ENCODE measurements at places on chromosomes 4 and X.
A peak's percentile ranks its signal among the peaks of the same experiment; 100 is the strongest.

DNA sequence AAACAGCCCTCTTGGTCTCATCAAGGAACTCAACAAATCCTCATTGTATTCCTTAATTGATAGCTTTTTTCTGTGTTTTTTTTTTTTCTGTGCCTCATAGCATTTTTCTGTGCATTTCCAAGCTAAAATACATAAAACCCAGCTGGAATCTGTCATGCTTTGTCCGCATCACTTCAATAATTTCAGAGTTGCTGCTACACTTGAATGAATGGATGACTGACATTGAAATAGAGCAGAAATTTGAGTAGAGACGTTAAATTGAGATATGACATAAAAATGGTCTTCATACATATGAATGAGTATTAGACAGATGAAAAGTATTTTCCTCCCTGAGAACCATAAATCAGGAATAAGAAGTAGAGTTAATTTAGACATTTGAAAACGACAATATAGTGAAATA is 593.2 kb downstream of the TMA16 start:
- no peak for DNase-seq

DNA sequence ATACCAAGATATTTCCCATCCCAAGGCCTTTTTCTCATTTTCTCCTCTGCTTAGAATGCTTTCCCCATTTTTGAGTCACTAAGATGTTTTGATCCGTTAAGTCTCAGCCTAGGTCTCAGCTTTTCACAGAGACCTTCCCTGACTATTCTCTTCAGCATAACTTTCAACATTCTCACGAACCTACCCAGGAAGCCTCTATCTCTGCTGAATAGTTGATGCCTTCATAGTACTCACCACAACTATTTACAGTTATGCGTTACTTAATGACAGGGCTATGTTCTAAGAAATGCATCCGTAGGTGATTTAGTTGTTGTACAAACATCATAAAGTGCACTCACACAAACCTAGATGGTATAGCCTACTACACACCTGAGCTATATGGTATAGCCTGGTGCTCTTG is 64.5 kb downstream of the ARL9 start:
- no peak for DNase-seq

DNA sequence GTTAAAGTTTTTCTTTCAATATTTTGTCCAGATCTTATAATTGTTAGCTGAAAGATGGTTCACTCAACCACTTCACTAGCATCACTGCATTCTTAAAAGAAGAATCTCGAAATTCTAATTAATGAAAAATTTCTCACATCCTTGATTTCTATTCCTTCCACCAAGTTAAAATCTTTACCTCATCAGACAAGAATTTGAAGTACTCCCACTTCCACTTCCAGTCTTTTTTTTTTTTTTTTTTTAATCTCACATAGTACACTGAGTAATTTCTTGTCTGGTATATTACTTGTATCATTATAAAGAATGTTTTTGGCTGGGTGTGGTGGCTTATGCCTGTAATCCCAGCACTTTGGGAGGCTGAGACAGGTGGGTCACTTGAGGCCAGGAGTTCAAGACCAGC is 73.2 kb downstream of the FBXW7 start:
- no peak for DNase-seq

DNA sequence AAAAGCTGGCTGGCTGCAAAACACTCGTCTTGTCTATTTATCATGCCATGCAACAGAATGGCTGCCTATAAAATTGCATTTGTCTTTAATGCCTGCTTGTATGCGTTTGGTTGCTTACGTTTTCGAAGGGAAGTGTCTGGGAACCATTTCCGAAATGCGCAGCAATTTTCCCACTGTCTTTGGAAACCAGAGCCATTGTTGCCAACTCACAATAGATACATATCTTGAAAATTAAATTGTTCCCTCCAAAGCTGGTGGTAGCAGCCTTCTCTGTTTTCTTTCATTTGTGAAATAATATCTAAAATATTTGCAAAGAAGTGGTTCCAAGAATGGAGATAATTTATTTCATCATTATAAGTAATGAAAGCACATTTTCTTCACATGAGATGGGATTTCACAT is 53.4 kb downstream of the MAMLD1 start:
- no peak for DNase-seq

DNA sequence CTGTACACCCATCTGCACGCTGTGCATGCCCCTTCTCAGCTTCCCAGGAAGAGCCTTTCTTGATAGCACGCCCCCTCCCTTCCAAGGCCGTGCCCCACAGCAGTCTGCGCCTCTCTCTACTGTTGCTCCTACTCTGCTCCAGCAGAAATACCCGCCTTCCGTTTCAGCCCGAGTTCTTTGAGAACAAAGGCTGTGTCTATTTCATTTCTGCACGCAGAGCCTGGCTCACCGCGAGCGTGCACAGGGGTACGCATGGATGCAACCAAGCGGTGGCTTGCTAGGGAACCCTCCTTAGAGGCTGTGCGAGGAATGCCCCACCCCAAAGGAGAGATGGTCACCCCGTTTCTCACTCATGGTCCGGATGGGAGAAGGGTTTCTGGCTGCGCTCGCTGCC is 485 bp downstream of the AADAT start:
- no peak for DNase-seq

GRCh38 chrX:20144491-20144890 is 2.9 kb upstream of the EIF1AX start:
- no peak for DNase-seq

DNA sequence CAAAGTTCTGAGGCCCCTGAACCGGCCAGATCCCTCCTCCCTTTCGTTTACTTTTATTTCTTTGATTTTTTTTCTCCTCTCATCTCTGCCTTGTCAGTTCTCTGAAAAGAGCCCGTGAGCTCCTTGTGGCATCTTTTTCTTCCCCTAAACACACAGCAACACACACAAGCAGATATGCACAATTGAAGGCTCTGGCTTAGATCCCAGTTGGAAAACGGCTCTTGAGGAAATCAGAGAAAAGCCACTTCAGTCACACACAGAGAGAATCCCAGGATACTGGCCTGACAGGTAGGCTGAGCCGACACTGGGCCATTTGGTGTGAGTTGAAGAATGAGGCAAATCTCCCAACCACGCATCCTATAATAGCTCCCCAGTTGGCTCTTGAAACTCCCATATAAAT is 12.9 kb downstream of the DIPK2B start:
- no peak for DNase-seq

- no peak for DNase-seq
These were observed 29.2 kb downstream of the SMIM14 start for GRCh38 chr4:39609454-39609931.

- no peak for DNase-seq
These were observed 66.4 kb downstream of the STAP1 start for GRCh38 chr4:67624939-67625338.

- peak; percentile 9 for DNase-seq
These were observed 89.3 kb upstream of the CYLC1 start for GRCh38 chrX:83771664-83772063.

GRCh38 chrX:34140816-34141215 is 8.7 kb upstream of the FAM47A start:
- no peak for DNase-seq

- no peak for DNase-seq
These were observed 12.6 kb upstream of the JADE1 start for GRCh38 chr4:128796934-128797333.

GRCh38 chr4:181564625-181565024 is 678.6 kb upstream of the TENM3 start:
- DNase-seq = no peak

DNA sequence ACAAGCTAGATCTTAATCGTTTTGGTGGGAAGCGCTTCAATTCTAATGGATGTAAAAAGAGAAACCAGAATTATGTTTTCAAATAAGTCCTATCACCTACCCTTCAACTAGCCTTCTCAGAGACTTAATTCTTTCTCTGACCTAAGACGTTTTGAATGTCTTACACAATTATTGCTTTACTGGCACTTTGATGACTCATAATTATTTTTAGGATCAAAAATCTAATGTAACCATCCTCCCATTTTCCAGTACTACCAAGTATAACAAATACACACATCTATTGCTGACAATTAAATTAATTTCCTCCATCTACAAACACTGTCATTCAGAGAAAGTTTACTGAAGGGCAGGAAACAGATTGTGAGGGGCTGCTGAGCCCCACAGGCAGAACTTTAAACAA is 108.6 kb downstream of the PPP3CA start:
- peak; percentile 4 for DNase-seq

DNA sequence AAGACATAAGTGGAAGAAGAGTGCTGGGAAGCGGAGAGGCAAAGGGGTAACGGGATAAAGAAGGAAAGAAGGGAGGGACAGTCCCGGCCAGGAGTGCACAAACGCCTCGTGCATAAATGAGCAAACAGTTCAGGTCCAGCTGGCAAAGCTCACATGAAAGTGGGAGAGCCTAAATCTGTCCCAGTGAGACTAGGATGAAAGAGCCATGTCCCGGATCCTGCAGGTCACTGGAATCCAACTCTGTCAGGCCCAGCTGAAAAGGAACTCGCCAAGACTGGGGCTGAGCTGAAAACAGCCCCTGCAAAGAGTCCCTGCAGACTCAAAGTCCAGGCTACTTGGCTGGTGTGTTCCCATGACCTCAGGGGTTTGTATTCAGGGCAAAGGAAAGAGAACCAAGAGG is 38.0 kb upstream of the CRMP1 start:
- DNase-seq = no peak

DNA sequence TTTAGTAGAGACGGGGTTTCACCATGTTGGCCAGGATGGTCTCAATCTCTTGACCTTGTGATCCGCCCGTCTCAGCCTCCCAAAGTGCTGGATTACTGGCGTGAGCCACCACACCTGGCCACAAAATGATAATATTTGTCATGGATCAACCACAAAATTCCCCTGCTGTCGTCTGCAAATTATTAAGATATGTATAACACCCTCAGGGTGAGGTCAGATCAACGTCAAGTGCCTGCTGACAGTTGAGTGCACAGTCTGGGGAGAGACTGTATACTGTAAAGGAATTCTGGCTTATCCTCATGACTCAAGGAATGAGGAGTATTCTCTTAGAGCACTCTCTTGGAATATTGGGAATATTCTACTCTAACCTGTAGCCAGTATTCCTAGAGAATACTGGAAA is 11.2 kb downstream of the EPGN start:
- no peak for DNase-seq

DNA sequence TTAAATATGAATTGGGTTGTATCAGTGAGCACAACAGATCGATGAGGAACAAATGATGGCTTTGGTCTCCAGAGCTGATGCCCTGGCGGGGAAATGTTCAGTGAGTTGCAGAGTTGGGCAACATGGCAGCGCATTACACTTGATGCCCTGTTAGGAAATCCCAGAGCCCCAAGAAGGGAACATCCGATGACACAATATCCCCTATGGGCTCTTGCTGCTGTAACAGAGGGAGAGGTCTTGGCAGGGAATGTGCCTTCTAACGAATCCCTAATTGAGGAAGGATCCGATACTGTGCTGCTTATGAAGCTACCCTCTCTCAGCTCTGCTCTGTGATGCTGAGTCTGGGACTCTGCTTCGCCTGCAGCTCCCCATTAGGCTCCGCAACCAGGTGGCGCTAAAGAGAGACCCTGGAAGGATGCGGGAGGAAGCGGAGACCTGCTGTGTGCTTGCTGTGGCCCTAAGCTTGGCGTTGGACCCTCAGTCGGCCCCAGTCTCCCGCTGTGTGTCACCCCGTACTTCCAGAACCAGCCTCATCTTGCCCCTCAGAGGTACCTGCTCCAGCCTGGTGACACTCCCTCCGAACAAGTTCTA is 38.9 kb downstream of the PDHA1 start:
- peak; percentile 23 for DNase-seq

DNA sequence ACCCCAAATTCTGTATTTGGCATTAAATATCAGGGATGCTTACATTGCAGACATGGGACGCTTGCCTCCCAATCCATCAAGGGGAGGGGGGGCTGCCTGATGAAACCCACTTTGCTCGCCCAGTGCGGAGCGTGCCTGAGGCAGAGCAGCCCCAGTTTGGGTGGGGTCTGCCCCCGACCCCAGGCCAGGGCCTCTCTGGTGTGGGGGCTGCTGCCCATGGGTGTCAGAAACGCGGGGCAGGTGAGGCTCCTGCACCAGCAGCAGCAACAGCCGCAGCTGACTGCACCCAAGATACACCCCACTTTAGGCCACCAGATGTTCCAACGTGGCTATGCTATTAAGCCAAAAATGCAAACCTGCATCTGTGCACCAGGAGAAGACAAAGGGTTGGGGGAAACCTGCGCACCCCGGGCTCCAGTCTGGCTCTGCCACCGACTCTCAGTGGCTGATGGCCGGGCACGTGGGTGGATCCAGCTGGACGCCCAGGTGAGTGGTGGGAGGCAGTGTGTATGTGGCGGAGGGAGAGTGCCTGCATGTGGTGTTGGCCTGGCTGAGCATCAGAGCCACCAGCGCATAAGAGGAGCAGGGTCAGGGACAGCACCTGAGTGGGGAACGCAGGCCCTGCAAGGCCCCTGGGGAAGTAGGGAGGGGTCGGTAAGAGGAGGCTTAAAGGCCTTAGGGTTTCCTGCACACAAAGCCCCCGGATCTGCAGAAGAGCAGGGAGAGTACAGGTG is 86.2 kb downstream of the ABLIM2 start:
- DNase-seq = no peak

DNA sequence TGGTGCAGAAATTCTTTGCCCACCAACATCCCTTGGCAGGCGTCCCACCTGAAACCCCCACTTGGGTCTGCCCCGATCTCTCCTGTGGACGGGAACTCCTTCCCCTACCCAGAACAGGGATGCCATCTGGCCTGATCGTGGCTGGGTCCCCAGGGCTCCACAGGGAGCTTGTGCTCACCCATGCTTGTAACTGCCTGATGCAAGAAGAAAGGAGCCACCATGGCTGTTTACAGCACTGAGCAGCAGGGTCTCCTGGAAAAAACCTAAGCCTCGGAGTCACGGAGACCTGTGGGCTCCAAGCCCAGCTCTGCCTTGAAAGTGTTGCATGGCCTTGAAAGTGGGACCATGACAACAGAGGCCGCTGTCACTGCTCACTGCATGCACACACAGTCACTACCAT is 101.5 kb upstream of the AFAP1 start:
- DNase-seq = no peak

DNA sequence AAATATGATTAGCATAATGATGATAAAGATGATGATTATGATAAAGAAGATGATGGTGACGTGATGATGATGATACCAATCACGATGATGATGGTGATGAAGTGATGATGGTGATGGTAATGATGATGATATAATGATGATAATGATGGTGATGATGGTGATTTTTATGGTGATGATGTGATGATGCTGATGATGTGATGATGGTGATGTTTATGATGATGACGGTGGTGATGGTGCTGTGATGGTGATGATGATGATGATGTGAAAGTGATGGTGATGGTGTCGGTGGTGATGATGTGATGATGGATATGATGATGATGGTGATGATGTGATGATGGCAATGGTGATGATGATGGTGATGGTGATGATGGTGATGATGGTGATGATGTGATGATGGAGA is 130.8 kb upstream of the PSAPL1 start:
- DNase-seq = no peak

- DNase-seq = no peak
These were observed 191.8 kb downstream of the PDGFC start for GRCh38 chr4:156779774-156780173.

DNA sequence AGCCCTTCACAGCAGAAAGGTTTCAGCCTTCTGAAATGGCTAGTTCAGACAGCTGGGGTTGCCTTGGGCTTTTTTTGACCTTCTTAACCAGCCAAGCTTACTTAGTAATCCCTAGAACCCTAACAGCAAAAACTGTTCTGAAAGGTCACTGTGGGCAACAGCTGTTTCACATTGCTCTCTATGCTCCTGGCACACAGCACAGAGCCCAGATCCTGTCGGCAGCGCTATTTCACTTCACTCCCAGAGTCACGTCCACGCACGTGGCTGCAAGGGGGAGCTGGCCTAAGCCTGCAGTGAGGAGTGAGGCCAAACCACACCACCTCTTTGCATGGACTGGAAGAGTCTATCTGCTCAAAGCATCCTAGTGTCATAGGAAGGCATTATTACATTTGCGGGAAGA is 32.0 kb upstream of the STS start:
- no peak for DNase-seq

GRCh38 chr4:131348263-131348662 is 1800.8 kb upstream of the PCDH10 start:
- no peak for DNase-seq
